ENCODE measurements at places on chromosomes 5 and 9.
A peak's percentile ranks its signal among the peaks of the same experiment; 100 is the strongest.

GRCh38 chr9:130015353-130016019, 27.5 kb downstream of the FNBP1 start:
- no peak for DNase-seq

GRCh38 chr9:136857166-136857565, 5.0 kb downstream of the MAMDC4 start:
- no peak for DNase-seq

- peak; percentile 74 for DNase-seq
These were observed 42.8 kb downstream of the SNX30 start for GRCh38 chr9:112793213-112793810.

DNA sequence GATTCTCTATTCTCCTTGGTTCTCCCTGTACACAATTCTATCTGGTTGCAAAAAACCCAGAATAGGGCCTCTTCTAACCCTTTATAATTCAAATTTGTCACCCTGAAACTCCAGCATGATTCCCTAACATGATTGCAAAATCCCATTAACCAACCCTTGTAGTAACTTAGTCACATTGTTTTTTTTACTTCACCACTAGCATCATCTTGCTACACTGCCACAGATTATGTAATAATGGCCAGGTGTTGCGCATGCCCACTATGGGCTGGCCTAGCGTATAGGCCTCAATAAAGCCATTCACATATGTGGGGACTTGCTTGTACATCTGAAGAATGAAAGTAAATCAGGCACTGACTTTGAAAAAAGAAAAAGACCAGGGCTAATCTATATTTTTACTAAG, 25.7 kb downstream of the FAM170A start:
- DNase-seq, result no peak

- no peak for DNase-seq
These were observed 93.6 kb downstream of the CDK5RAP2 start for GRCh38 chr9:120486347-120486746.

DNA sequence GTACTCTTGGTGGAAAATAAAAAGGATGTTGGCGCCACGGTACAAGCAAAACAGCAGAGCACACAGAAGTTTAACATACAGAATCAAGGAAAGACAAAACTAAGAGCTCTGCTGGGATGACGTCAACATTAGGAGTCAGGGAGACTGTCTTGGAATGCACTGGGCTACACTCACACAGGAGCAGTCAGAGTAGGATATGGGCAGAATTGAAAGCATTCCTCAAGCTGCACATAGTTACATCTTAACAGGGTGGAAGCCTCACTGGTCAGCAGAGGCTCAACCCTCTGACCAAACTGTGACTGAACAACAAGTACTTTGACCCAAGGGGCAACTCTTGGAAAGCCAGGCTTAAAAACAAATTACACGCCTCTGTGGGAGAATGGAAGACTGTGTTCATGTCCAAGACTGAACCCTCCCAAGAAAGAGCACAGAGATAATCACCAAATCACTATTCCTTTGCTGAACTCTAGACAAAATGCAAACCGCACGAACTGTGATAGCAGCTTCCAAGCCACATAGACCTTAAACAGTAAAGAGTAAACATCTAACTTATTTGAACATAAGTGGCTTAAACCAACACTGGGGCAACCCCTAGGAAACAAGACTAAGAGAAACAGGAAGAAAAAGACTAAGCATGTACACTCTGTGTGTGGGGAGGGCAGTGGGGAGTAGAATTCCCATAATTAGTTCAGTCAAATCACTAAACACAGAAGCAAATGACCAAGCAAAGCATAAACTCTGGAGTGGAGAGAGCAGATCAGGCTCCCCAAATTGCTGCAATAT, 772.7 kb downstream of the PRELID2 start:
- no peak for DNase-seq

GRCh38 chr5:1792842-1793266, 6.8 kb downstream of the MRPL36 start:
- DNase-seq, result peak; percentile 66

DNA sequence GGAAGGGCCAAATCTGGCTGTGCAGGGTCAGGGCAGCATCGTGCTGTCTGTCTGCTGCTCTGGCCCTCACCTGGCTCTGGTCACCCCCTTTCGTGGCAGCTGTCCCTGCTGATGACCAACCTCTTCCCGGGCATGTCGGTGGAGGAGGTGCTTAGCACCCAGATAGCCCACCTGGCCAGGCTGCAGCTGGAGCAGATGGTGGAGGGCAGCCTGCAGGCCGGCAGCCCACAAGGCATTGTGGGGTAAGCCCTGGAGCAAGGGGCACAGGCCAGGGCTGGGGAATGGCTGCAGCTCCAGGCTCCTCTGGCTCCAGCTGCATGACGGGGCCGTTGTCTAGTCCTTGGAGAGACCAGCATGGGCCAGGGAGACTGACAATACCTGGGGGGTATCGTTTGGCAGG, 8.2 kb downstream of the TOR2A start:
- no peak for DNase-seq

DNA sequence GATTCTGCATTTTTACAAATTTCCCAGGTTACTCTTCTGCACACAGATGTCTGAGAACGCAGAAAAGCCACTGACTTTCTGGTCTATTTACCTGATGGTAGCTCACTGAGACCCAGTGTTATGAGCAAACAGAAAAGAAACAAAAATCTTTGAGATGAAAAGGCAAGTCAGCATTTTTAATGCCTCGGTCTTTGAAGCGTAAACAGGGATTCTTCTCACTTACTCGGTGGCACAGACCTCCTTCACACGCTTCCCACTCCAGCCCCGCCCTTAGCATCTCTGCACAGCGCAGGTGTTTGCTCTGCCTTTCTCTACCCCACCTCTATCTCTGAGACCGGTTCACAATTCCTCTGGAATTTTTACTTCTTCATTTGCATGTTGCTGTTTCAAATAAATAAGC, 195.0 kb upstream of the IRX1 start:
- no peak for DNase-seq

DNA sequence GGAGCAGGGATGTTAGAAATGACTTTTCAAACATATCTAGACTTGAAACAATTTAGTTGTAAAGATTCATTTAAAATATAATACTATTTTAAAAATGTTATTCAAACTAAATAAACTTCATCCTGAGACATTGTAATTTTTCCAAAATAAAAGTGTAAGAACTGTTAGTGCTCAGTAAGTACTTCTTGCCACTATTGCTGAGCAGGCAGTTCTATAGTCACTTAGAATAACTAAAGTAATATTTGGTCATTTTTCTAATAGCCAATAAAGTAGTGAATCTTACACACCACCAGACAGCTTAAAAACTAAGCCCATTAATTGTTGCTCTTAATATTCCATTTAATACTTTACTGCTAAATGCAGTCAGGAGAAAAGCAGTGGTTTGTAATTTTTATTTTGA, 1120.0 kb upstream of the CDH10 start:
- DNase-seq, result no peak

- DNase-seq, result no peak
These were observed 23.2 kb upstream of the ADAMTS16 start for GRCh38 chr5:5116956-5117355.

- DNase-seq, result no peak
These were observed 153.5 kb upstream of the RAI14 start for GRCh38 chr5:34502581-34502980.

- DNase-seq, result no peak
These were observed 6.5 kb downstream of the PPIP5K2 start for GRCh38 chr5:103126557-103126956.

DNA sequence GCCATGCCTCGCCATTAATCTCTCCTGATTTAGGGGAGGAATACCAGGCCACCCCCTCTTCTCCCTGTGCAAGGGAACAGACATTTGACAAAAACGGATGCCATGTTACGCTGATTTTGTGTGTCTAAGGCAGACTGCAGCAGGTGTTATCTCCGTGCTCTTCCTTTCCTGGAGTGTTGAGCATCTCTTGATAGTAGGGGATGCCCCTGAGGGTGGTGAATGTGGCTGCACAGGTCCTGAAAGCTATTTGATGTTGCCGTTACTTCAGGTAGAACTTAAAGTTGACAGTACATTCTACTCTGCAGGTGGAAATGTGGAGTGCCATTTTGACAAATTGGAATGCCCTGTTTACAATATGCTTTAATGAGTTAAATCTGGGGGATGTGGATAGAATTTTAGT, 21.5 kb downstream of the TENT4A start:
- no peak for DNase-seq

- no peak for DNase-seq
These were observed 233.1 kb upstream of the MSX2 start for GRCh38 chr5:174491265-174491664.

- peak; percentile 72 for DNase-seq
These were observed 229.0 kb downstream of the ROR2 start for GRCh38 chr9:91720751-91721705.

GRCh38 chr5:33969572-33970452, 14.7 kb downstream of the SLC45A2 start:
- DNase-seq, result peak; percentile 29

- DNase-seq, result no peak
These were observed 23.4 kb upstream of the FUBP3 start for GRCh38 chr9:130555968-130556367.

DNA sequence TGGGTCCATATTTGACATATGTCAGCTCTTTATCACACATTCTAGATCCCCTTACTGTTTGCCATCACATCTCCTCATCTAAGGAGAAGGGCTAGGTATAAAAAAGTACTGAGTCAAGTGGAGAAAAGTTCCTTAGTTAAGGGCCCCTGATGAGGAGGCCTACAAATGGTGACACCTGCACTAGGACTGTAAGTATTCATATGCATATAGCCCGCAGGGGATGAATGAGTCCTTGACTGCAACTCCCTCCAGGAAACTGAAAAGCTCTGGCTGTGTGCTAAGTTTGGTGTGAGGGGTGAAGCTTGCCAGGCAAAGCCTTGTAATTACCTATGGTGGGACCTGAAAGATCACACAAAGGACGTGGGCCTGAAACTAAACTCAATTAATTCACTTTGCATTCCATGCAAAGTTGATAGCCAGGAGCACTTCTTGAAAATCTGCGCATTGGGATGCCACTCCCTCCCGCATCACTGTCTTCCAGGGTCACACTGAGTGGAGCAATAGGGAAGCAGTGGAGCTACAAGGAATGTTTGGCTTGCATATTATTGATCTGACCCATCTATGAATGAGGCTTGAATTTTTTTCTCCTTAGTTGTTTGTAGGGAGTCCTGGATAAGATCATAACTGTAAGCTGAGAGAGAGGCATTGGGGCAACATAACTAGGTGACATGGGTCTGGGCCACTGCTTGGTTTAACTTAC, 11.9 kb upstream of the EQTN start:
- no peak for DNase-seq

DNA sequence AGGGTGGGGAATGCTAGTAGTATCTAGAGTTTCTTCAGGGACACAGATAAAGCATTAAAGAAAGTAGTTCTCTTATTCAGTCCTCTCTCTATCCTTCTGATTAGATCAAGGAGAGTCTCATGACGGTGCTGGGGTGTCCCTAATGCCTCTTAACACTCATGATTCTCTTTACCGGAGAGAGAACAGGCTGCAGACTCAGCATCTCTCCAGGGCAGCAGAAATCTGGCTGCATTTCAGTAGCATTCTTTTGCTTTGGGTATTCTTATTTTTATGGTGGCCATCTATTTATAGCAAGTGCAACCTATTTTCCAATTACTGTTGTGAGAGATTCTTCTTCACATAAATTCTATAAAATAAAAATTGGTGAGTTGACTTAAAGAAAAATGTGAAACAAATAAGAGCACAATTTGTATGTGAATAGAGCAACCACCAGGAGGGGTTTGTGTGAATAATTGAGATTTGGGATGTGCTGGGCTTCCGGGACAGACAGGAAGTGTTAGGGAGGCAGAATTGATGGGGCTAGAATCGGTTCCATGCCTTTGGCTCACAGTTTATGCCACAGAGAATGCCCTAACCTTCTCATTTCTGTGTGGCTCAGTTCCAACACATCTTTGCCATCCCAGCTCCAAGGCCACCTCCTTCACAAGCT, 23.8 kb upstream of the BOD1 start:
- no peak for DNase-seq

GRCh38 chr9:121714075-121714705, 62.8 kb downstream of the DAB2IP start:
- DNase-seq, result no peak

DNA sequence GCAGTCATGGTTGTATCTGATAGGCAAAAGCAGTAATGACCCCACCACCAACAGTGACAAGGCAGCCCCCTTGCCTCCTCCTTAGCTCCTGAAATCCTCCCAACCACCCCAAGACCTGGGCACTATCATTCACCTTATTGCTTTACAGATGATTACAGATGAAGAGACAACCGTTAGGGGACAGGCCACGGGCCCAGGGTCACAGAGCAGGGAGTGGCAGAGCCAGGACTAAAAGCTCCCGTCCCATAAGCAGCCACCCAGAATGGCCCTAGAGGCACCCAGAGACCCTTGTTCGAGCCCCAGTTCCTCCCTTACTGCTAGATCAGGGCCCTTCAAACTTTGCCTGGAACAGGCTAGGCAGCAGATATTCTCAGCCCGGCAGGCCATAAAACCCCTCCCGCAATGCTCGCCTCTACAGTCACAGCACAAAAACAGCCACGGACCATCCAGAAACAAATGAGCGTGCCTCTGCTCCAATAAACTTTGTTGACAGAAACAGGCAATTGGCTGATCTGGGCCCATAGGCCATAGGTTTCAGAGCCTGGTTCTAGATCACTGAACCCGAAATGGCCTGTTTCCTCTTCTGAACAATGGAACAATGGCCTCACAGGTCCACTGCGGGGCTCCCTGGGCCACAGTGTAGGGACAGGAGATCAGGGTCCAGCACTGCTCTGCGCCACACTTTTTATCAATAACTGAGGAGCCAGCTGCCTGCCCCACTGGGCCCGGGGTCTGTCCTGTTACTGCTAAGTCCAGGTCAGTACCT, 67.0 kb downstream of the LRSAM1 start:
- no peak for DNase-seq

GRCh38 chr5:82918311-82919031, 158.7 kb downstream of the TMEM167A start:
- no peak for DNase-seq

- DNase-seq, result no peak
These were observed 163.9 kb downstream of the ARHGEF28 start for GRCh38 chr5:73789851-73790281.

GRCh38 chr5:126988021-126988569, 42.3 kb downstream of the MARCHF3 start:
- peak; percentile 38 for DNase-seq

GRCh38 chr9:88161144-88161543, 22.9 kb upstream of the SPATA31C2 start:
- DNase-seq, result no peak

DNA sequence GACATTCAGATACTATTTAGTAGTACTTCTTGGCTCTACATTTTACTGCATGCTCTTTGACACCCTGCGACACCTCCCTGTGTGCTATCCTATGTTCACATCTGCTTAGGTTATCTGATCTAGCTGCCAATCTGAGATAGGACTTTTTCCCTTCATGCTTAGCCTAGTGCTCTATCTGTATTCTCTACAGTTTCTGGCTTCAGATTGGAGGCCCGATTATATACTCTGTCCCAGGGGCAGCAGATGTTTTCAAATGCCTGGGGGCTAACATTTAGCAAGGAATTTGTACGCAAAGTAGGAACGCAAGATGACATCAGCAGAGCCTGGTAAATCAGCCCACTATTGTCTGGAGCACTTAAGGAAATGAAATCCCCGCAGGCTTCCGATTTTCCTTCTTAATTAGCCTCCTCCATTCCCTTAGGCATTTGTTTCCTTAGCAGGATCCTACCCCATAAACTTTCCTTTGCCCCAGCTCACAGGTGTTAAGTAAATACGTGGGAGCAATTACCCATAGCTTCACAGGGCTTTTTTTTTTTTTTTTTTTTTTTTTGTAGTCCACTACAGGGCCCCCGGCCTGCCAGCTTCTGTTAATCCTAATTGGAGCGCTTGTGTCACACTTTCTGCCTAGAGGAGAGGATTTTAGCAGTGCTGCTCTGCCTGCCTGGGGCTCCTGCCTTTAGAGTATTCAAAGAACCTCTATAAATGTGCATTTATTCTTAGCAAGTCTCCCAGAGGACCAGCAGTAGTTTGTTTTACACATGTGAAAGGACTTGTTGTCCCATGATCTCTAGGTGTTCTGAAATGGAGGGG, 61.1 kb upstream of the LPAR1 start:
- DNase-seq, result no peak

Measured in germinal center (tissue), 1 donor.